Urothelium cell line (cell line): ENCODE measurements at places on chromosomes 5 and 9.

DNA sequence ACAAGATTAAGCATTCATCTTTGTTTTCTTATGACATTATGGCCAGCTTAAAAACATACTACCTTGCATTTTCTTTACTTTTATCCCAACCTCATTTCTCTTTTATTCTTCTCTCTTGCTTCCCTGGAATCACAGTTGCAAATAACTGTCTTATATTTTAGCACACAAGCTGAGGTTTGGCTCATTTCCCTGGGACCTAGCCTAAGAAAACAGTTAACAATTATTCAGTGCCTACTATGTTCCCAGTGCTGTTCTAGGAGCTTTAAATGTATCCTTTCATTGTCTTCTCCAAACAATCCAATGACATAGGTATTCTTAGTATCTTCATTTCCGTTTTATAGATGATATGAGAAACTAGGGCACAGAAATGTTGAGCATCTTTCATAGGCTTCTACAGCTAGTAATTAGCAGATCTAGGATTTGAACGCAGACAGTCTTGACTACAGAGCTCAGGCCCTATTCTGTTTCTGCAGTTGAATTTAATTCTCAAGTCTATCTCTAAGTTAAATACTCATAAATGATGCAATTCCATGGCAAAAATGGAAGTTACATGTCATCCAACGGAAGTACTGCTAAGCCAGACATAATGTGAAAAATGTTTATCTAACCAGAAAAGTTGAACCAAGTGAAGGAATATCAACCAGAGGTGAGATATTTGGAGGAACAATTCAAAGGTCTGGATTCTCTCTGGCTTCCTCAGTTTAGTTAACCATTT is 52.3 kb upstream of the MTAP start:
- DNase-seq, result no peak

DNA sequence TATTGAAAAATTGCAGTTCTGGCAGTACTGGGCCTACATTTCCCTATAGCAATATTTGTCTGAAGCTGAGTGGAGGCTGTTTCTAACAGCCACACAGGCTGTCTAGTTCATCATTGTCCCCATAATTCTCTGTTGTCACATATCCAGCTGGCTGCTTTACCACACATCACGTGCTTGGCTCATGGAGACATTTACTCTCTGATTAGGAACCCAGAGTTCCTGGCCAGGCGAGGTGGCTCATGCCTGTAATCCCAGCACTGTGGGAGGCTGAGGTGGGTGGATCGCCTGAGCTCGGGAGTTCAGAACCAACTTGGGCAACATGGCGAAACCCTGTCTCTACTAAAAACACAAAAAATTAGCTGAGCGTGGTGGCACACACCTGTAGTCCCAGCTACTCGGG is 81.4 kb downstream of the PGM5 start:
- no peak for DNase-seq

DNA sequence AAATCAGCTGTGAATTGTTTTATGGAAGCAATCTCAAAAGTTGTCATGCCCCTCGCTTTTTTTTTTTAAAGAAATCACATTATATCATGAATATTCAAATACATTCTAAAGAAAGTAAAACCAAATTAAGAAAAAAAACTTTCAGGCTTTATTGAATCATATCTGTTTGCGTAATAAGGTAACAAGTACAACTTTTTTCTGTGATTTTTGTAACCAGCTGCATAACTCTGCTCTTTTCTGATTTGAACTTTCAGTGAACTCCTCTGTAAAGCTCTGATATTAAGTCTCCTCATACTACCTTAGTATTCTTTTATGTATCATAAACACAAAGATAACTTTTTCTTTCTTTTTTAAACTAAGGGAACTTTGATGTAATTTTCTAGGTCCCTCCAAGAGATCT is 65.3 kb downstream of the CWC27 start:
- no peak for DNase-seq

DNA sequence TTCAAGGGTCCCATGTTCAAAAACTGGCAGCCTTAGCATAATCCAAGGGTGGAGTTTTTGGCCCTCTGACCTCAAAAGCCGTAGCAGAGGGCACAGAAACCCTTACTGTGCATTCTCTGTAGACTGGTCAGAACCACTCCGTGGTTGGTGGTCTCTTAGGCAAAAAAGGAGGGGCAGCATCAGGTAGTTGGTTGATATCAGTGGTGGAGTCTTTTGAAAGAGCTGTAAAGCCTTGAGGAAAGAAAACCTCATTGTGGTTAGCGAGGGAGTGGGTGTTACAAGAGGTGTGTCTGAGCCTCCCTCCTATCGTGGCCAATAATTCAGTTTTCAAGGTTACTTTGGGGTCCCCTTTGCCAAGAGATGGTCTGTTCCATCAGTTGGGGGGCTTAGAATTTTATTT is 40.9 kb downstream of the ARHGEF28 start:
- no peak for DNase-seq

DNA sequence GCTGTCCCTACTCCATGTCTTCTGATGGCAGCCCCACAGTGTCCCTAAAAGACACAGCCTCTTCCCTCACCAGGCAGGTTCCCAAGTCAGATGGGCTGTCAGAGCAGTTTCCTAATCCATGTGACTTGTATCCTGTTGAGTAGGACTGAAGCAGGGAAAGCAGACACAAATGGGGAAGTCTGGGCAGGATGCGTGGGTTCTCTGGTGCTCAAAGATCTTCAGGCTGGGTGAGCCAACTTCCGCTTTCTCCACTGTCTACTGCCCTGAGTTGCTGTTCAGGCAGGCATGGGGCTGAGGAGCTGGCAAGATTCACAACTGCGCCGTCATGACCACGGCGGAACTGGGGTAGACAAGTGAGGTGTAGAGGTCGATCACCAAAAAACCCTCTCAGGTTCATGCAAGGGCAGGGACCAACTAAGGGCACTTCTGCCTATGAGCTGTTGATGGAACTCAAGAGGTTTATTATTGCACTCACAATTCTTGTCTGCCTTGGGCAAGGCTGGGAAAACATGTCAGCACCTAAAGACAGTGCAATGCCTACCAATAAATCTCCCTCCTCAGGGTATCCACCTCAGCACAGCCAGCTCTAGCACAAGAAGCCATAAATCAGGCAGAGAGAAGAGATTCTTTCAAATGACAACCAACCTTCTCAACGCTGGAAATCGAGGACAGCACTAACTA is 83.4 kb downstream of the RAPGEF1 start:
- DNase-seq, result no peak

DNA sequence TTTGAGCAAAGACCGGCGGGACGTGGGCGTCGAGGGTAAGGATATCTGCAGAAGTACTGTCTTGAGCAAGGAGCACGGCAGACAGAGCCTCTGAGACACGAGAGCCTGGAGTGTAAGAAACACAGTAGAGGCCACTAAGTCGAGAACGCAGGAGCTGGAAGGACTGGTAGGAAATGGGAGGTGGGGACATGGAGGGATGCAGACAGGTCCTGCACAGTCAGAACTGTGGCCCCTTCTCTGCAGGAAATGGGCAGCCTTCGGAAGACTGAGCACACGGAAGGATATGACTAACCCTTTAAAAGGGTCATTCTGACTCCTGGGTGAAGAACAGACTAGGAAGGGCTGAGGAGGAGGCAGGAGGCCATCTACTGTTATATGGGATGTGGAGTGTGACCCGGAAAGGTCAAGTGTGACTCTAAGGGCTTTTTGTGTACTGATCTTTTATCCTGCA is 1.4 kb upstream of the CAMSAP1 start:
- DNase-seq, result no peak

- no peak for DNase-seq
Observed at GRCh38 chr5:32014096-32014745, 159.9 kb downstream of the GOLPH3 start.

DNA sequence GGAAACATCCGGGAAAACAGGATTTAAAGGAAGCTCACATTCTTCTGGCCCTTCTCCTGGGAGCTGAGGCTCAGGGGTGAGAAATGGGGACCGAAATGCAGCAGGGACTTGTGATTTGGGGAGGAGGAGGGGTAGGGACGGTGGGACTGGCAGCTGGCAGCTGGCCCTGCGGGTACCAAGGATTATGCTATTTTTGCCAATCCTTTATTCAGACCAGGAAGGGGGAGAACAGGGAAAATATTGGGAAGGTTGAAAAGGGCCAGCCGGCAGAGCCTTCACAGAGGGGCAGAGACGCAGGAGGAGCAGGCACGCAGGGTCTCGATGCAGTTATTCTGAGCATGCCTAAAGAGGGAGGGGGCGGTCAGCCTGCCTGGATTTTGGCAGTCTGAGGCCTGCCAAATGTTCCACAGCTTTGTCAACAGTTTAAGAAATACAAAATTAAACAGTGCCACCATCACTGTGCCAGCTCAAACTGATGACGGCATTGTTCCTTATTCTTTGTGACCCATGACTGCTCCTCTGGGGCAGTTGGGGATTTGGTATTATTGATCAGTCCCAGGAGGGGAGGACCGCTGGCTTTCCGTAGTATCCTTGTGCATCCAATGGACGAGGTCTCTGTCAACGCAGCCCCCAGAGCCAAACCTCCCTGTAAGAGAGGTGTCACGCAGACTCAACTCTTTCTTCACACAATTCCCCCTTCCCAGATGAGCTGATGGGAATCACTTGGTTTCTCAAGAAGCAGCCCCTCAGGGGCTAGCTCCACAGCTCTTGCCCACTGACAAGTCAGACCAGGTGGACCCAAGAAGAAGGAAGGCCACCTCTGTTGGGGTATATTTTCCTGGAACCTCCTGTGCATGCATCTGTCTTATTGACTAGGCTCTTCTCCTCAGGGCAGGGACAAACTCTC is 553.3 kb downstream of the BNC2 start:
- no peak for DNase-seq

DNA sequence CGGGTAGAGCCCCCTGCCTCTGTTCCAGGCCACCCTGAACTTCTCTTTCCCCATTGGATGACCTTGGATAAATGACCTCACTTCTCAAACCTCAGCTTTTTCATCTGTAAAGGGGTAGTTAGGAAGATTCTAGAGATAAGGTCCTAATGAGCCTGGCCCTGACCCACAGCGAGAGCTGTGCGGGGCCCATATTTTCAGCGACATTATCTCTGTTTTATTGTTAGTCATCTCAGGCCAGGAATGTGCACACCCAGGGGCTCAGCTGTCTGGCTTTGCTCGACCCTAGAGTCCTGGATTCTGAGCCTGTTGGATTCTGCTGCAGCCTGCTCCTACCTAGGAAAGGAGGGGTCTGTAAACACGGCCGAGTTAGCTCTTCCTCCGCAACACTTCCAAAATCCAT is 81.2 kb upstream of the LMX1B start:
- no peak for DNase-seq

DNA sequence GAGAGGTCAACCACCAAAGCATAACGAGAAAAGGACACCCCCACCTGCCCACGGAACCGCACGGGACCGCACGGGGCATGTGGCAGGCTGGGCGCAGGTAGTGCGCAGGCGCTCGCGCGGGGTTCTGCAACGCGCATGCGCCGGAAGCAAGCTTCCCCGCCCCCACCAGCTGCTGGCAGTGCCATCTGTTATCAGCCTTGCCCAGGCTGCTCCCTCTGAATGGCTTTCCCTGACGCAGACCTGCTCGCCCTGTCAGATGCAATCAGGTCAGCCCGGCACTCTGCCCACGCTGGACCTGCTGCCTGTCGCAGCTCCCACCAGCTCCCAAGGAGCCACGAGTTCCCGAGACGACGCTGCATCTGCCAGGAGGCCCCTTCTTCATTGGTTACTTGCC is 22.8 kb downstream of the PTCH1 start:
- DNase-seq, result no peak

- DNase-seq, result no peak
Observed at GRCh38 chr5:53456366-53456765, 24.1 kb upstream of the FST start.
